ENCODE measurements at places on chromosomes 7 and 10.

GRCh38 chr10:74913377-74913979 is 87.1 kb downstream of the KAT6B start:
- no peak for DNase-seq

- no peak for DNase-seq
These were observed 35.3 kb downstream of the RASGEF1A start for GRCh38 chr10:43231523-43232078.

- peak; percentile 32 for DNase-seq
These were observed 66.4 kb upstream of the STRIP2 start for GRCh38 chr7:129367700-129368388.

GRCh38 chr10:31581741-31582323 is 262.8 kb downstream of the ZEB1 start:
- DNase-seq = no peak

DNA sequence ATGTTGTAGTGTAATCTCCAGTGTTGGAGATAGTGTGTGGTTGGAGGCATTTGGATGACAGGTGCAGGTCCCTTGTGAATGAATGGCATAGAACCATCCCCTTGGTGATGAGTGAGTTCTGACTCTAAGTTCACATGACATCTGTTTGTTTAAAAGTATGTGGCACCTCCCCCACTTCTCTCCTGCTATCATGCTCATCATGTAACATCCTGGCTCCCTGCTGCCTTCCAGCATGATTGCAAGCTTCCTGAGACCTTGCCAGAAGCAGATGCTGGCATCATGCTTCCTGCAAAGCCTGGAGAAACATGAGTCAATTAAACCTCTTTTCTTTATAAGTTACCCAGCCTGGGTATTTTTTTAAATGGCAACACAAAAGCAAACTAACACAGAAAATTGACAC is 499.0 kb upstream of the SEMA3D start:
- no peak for DNase-seq

GRCh38 chr7:154857240-154857639 is 145.7 kb downstream of the PAXIP1 start:
- DNase-seq = no peak

DNA sequence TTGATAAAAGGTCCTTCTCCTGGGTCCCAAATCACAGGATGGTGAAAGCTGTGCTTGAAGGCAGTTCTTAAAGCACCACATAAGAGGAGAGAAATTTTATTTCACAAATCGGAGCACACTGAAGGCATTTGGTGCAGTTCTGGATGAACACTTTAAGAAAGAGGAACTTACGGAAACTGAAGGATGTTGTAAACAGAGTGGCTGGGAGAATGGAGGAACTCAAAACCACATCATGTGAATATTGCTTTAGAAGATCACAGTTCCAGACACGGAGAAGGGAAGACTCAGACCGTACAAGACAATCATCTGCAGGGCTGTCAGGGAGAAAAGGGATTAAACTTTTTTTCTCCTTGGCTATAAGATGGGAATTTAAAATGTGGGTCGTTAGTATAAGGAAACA is 9.0 kb upstream of the GPR141 start:
- no peak for DNase-seq

- no peak for DNase-seq
These were observed 81.6 kb upstream of the PFKP start for GRCh38 chr10:2985729-2986232.

DNA sequence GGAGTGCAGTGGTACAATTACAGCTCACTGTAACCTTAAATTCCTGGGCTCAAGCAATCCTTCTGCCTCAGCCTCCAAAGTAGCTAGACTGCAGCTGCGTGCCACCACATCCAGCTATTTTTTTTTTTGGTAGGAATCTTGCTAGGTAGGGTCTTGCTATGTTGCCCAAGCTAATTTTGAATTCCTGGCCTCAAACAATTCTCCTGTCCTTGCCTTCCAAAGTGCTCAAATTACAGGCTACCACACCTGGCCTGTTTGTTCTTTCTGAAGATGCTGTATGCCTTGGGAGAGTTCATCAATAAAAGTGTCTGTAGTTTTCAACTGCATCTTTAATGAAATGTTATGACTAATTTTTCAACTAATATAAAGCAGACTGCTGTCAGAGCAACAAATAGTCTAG is 452 bp downstream of the SAMD9 start:
- no peak for DNase-seq

DNA sequence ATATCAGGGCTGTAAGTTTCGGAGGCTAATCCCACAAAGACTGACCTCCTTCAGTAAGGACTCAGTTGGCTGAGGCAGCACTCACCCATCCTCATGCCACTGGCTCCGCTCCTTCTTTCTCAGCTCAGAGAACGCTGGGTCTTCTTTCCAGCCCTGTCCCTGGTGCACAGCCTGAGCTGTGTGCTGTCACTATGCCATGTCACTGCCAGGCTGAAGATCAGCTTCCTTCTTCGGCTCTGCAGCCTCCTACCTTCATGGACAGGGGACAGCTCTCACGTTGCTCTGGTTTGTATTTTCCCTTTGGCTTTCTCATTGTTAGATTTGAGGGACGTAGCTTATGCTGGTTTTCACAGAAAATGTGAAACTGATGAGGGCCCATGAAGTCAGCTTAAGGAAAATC is 437.3 kb downstream of the GLRX3 start:
- no peak for DNase-seq

GRCh38 chr7:79622781-79623180 is 169.3 kb upstream of the MAGI2 start:
- no peak for DNase-seq

GRCh38 chr7:27079234-27079975 is 16.4 kb downstream of the HOXA1 start:
- no peak for DNase-seq

DNA sequence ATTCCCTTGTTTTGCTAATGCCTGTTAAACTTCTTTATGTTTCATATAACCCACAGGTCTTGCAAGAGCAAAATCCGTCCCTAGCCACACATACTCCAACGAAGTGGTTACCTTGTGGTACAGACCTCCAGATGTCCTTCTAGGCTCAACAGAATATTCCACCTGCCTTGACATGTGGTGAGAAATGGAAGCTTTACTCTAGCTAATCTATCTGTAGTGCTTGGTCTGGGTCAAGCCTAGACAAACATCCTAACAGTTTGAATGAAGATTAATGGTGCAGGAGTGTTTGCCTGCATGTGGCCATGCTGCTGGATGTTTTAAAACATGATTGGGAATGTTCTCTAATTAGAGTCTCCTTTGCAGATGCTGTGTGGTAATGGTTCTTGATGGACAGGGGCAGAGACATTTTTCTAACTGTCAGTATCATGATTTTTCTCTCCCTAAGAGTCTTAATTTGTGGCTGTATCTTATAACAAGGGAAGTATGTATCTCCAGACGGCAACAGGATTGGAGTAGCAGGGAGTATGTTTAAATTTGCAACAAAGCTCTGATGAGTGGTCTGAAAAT is 308.5 kb upstream of the FZD1 start:
- no peak for DNase-seq

DNA sequence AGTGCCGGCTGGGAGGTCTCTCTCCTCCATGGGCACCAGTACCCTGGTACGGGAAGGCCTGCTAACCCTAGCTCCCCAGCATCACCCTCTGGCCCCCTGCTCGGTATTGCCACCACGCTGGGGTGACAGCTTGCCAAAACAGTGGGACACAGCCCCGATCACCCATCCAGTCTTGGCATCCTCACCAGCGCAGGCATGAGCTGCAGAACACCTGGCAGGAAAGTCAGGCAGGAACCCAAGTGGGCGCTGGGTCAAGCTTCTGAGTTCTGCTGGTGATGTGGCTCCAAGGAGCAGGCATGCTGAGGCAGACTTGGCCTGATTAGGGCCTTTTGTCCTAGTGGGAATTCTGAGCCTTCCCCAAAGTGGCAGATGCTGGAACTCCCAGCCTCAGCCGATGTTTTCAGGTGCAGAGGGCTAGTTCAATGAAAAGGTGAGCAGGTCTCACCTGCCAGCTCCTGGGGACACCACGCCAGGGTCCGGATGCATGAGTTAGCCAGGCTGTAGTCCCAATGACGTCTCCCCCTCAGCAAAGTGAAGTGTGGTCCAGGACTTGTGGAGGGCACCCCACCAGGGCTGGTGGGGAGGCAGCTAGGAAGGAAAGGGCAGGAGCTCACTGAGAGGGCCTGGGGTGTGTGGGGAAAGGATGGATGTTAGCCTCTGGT is 8.5 kb upstream of the ZNF22 start:
- DNase-seq = no peak

DNA sequence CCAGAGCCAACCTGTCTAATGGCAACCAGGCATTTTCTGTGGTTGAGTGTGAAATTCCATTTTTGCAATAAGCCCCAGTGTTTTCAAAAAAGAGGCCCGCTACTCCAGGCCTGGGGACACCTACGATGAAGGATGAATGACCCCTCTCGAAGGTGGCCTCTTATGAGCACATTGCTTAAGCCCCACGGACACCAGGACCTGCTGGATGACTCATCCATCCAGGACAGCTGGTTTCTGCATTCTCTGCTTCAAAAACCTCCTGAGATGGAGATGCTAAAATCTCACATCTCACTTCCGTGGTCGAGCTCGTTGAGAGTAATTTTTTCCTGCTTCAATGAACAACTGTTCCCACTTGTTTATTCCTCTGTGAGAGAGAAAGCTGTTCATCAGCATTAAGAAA is 150.2 kb upstream of the FZD8 start:
- DNase-seq = no peak

GRCh38 chr10:96585736-96586418 is 935 bp downstream of the TM9SF3 start:
- DNase-seq = peak; percentile 5
